ENCODE measurements at places on chromosomes 2 and 18.
A peak's percentile ranks its signal among the peaks of the same experiment; 100 is the strongest.

GRCh38 chr2:135985826-135986393 is 484 bp upstream of the DARS1 start:
- no peak for DNase-seq

DNA sequence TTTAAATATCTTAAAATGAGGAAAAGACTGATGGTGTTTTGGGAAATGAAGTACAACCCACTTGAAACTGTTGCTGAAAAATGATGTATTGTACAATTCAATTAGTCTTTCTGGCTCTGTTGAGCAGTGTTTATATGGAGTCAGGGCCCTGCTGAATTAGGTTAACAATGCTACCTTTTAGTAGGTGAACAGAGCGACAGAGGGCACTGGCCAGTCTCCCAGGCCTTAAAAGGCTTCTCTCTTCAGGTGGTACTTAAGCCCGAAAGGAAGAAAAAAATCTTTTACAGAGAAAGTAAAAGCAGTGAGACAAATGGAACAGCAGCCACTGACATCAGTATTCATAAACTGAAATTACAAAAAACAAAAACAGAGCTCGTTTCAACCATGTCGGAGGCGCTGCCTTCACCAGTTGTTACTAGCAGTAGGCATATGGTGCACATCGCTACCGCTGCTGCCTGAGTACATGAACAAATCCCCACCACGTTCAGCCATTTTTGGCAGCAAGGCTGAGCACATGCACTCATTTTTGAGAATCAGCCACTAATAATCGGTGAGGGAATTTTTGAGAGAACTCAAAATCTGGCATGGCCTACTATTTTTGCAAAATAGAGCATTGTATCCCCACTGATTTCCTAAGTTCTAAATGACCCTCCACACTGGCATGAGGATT is 91.8 kb downstream of the PLEKHM3 start:
- no peak for DNase-seq

GRCh38 chr2:24351627-24351938 is 8.8 kb downstream of the ITSN2 start:
- DNase-seq = no peak

- no peak for DNase-seq
Observed at GRCh38 chr2:218708086-218708485, 2.5 kb upstream of the TTLL4 start.

GRCh38 chr2:48110492-48110891 is 204.2 kb upstream of the FBXO11 start:
- DNase-seq = no peak

- no peak for DNase-seq
Observed at GRCh38 chr2:129252781-129253460, 726.5 kb upstream of the RAB6C start.

GRCh38 chr2:15868186-15868585 is 72.2 kb upstream of the MYCN start:
- DNase-seq = no peak

DNA sequence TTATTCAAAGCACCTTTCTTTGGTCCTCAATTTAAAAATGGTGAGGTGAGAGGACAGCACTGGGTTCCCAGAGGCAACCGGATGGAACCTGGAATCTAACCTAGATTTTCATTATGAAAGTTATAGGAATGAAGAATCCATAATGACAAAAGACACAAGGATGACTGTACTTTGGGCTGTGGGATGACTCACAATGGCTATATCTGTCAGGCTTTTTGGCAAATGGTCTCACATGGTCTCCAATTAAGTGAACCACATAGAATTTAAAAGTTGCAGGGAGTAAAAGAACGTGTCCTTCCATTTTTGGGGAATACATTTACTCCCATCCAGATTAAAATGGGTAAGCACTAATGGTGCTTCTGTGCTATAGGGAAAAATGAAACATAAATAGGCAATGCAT is 31.8 kb upstream of the LYPD1 start:
- DNase-seq = no peak

DNA sequence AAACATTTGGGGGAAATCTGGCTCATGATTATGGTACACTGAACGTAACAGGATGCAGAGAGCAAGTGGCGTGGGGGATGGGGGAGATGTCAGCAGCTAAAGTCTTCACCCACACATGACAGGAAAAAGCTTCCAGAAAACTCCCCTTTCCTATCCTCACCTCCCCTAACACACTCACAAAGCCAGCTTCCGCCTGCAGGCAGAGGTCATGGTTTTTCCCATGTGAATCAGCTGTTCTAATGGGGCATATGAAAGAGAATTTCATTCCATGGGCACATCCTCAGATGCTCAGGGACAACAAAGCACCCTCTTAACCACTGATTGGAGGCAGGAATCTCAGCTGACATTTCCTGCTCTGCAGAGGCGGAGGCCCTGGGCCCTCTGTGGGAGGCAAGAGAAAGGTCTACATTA is 129.1 kb downstream of the TSN start:
- DNase-seq = no peak

DNA sequence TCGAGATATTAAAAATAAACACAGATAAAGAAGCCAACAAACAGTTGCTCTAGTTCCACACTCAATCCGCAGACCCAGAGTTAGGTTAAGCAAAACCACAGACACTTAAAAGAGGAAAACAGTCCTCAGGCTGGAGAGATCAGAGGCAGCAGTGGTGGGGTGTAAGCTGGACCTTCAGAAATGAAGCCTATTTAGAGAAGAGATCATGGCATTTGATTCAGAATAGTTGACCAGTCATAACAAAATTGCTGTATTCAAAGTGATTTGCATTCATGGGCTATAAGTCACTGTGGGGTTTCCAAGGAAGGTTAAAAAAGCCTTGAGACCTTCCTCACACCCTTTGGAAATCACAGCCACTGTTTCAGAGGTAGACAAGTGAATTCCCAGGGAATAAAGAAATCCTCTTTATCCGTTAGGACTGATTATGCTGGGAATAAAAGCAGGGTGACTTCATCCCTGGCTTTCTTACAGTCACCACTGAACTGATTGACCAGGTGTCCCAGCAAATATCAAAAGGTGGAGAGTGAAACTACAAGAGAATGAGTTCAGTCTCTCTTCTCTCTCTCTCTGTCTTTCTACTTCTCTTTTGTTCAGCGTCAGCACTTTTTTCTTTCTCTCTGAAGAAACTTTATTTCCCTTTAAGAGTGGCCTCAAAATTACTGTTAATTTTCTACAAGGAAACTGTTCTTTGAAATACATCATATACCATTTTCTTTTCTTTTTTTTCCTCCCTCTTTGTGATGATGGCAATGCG is 171.8 kb upstream of the PIK3C3 start:
- no peak for DNase-seq

GRCh38 chr2:225995796-225996461 is 596.4 kb downstream of the NYAP2 start:
- no peak for DNase-seq

GRCh38 chr2:144694456-144694855 is 174.5 kb upstream of the ZEB2 start:
- DNase-seq = no peak

DNA sequence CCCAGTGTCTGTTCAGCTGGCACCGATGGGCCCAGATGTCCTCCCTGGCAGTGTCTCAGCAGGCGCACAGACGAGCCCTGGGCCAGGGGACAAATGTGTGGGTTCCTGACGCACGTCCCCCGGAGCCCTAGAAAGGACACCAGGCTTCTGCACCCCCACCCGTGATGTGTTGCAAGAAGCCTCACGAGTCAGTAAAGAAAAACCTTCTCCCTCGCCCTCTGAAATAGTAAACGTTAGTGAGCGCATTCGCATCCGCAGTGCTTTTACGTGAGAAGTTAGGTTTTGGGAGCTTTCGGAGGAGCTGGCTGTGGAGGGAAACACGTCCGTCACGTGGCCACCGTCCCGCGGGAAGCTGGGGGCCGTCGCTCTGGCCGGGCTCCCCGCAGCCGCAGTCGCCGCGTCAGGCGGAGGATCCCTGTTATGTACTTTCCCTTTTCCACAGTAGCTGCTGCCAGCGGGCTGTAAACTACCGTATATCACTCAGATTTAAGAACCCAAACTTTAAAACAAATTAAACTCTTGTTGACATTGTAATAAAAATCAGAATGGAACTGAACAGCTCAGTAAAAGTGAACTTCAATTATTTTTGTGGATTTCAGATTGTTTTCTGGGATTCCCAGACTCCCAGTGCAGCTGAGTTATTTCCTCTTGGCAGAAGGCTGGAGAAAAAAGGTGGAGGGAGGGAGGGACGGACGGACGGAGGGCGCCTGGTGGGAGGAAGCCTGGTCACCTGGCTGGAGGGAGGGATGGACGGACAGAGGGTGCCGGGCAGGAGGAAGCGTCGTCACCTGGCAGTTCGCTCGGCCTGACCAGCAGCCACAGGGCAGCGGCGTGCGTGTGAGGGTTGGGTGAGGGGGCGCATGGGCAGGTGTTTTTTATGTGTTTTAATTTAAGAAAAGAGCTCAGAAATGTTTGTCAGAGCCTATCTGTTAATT is 112.1 kb downstream of the NFATC1 start:
- DNase-seq = no peak

DNA sequence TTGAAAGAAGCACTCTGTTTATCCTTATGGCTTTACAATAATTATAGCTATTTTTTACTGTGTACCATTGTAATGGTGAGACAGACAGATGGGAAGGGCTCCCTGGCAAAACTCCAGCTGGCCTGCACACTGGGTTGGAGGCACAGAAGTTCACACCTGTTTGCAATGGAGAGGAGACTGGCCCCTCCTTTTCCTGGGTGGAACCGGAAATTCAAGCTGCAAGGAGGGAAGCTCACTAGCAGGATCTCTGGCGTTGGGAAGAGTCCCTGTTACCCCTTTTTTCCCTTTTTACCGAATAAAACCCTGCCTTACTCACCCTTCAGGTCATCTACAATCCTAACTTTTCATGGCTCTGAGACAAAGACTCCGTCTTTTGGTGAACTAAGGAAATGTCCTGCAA is 100.3 kb upstream of the TFPI start:
- no peak for DNase-seq

GRCh38 chr2:127421871-127422558 is 3.8 kb downstream of the PROC start:
- no peak for DNase-seq

DNA sequence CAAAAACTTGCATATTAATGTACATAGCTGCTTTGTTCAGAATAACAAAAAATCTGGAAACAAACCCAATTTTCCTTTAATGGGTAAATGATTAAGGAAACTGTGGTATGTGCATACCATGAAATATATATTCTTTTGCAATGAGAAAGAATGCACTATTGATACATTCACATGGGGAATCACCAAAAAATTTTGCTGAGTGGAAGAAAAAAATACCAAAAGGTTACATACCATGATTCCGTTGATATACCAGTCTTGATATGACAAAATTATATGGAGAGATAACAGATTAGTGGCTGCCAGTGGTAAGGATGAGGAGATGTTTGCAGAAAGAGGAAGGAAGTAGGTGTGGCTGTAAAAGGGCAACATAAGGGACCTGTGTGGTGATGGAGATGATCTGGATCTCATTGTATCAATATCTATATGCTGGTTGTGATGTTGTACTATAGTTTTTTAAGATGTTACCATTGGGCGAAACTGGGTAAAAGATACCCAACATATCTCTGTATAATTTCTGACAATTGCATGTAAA is 54.6 kb upstream of the BCL2L11 start:
- DNase-seq = no peak

DNA sequence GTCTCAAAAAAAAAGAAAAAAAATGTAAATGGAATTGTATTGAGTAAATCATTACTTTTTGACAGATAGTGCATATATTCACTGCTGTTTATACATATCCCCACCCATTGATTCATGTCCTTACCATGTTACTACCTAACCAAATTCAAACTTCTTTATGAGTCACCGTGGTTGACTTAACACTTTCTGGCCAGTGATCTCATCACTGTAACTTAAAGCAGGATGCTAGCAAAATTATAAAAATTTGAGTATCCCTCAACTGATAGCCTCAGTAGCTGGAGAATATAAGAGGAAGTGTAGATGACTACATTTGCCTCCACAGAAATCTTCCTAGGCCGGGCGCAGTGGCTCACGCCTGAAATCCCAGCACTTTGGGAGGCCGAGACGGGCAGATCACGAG is 13.4 kb downstream of the CNOT9 start:
- DNase-seq = peak; percentile 61

GRCh38 chr18:36467614-36468013 is 170.1 kb downstream of the FHOD3 start:
- DNase-seq = no peak

DNA sequence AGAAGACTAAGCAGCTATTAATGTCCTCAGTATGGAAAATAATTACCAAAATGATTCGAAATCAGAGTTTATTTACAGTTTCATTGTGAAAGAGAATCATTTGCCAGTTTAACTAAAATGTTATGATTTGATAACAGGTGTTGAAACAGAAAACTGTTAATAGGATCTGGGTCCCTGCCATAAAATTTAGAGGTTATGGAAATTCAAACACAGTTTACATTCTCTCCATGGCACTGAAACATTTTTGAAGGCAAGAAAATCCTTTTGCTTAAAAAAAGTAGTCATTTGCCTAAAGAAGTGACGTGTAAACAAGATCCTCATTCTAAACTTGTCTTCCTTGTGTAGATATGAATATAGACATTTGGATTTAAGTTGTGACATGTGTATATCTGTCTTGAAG is 743.8 kb downstream of the SLC4A3 start:
- DNase-seq = no peak

All from HS-27A (cell line).